ENCODE measurements at places on chromosomes 13 and 19.

GRCh38 chr19:38287604-38288003 is 16.4 kb upstream of the C19orf33 start:
- DNase-seq, result no peak

- no peak for DNase-seq
Observed at GRCh38 chr13:93740334-93740733, 513.7 kb downstream of the GPC6 start.

GRCh38 chr19:3500429-3501101 is at the start of gene DOHH:
TSS of gene DOHH (minus strand) at chr19:3500674. CDS start at chr19:3496814, 3,860 bp downstream.
- peak; percentile 93 for DNase-seq

- DNase-seq, result no peak
Observed at GRCh38 chr19:19227217-19227616, 15.5 kb downstream of the NCAN start.

- DNase-seq, result no peak
Observed at GRCh38 chr19:19542507-19542906, 4.4 kb downstream of the CILP2 start.

- DNase-seq, result no peak
Observed at GRCh38 chr13:102089177-102089576, 312.7 kb downstream of the FGF14 start.

DNA sequence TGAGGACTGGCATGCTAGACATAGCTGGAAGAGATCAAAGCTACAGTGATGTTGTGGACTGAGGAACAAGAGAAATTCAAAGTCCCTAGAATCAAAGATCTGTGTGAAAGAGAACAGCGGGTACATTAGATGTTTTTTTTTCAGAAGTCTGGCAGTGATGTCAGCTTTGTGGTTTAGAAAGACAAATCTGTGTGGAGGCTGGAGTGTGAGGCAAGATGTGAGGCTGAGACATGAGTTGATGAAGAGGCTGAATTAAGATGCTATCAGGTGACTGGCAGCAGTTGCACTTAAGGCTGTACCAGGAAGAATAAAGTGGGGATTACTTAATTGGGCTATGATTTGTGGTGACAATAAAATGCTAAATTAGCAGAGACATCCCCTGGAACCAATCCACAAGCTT is 46.5 kb downstream of the DNAJC3 start:
- DNase-seq, result no peak

DNA sequence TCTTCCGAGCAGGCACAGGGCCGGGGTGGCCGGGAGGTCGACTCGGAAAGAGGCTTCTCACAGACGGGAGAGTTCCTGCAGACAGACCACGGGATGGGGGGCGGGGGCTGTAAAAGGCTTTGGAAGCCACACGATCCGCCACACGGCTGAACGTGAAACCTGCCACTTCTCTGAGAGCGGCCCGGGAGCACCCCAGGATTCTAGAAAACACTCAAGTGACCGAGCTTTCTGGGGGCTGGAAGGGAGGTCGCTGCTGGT is 15.6 kb upstream of the SLC39A3 start:
- no peak for DNase-seq

DNA sequence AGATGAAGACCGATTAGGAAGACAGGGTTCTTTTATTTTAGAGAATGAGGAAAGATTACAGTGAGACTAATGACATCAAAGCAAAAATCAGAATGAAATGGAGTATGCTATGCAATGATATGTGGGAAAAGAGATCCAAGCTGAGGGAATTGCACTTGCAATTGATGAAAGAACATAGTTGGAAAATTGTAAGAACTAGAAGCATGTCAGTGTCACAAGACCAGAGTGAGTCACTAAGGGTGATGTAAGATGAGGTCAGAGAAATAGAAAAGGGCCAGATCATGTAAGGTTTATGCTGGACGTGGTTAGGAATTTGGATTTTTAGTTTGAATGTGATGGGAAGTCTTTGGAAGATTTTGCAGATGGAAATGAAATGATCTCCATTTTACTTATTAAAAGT is 1937.3 kb downstream of the OLFM4 start:
- DNase-seq, result no peak

GRCh38 chr19:53466726-53467484 is 628 bp upstream of the ZNF813 start:
- DNase-seq, result no peak

DNA sequence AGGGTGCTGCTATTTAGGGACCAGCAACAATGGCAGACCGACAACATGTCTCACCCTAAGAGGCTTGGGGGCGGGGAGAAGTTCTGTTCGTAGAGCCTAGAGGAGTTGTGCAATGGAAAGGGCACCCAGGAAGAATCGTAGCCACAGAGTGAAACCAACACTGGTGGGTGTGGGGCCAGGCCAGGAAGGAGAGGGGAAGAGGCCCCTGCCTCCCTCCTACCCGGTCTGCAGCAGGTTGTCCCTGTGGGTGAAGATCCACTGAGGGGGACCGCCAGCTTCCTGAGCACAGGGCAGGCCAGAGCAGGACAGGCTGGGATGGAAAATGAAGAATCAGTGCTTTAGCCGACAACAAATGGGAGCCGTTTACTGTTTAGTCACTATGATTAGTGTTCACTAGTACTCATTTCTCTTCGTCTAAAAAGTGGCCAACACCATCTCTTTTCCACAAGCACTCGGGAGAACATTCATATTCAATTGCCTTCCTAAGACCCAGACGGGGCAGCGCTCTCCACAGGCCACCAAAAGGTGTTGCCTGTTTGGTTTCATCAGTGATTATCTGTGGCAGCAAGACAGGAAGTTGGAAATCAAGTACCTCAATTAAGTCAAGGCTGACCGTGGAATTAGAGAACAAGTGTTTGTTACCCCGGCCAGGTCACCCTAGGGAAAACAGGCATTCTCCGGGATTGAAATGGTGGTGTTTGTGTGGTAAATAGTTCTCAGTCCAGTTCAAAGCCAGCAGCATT is 1.1 kb upstream of the ATP11A start:
- DNase-seq, result peak; percentile 39

DNA sequence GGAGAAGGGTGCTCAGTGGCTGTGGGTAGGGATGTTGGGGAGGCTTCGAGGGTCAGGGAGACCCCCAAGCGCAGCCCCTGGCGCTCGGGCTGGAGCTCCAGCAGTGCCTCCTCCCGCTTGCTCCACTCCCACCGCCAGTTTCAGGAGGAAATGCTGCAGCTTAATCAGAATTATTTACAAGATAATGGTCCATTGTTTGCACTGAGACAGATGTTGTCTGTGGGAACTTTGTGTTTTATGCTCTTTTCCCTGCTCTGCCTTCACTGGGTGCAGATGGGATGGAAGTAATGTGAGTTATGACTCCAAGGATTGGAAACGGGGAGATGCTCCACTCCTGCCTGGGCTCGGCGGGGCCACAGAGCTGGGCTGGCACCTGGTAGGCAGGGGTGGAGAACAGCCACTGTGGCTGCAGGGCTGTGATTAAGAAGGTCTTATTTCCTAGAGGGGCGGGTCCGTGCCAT is 192.4 kb downstream of the ZNF536 start:
- no peak for DNase-seq

- DNase-seq, result no peak
Observed at GRCh38 chr19:38861368-38861767, 11.6 kb upstream of the HNRNPL start.

DNA sequence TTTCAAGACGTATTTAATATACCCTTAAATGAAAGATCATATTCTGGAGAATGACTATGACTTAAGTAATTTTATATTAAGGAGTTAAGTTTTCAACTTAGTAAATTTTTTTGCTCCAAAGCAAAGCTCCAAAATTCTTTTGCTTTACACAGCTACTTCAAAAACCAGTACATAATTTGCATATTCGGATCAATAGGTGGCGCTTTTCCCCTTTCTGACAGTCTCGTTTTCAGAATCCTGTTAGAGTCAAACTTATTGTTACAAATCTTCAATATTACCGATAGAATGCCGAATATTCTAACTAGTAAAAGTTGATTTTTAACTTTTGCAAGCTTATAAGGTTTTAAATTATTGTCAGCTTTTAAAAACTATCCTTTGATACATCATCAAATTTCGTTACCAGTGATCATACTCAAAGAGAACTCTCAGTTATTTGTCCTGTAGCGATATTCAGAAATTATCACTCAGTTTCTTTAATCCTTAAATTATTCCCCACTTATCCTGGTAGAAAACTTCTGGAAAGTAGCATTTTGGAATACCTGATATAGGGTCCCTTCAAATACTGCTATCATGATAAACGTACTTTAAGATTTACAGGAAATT is 852.7 kb upstream of the KLHL1 start:
- no peak for DNase-seq

DNA sequence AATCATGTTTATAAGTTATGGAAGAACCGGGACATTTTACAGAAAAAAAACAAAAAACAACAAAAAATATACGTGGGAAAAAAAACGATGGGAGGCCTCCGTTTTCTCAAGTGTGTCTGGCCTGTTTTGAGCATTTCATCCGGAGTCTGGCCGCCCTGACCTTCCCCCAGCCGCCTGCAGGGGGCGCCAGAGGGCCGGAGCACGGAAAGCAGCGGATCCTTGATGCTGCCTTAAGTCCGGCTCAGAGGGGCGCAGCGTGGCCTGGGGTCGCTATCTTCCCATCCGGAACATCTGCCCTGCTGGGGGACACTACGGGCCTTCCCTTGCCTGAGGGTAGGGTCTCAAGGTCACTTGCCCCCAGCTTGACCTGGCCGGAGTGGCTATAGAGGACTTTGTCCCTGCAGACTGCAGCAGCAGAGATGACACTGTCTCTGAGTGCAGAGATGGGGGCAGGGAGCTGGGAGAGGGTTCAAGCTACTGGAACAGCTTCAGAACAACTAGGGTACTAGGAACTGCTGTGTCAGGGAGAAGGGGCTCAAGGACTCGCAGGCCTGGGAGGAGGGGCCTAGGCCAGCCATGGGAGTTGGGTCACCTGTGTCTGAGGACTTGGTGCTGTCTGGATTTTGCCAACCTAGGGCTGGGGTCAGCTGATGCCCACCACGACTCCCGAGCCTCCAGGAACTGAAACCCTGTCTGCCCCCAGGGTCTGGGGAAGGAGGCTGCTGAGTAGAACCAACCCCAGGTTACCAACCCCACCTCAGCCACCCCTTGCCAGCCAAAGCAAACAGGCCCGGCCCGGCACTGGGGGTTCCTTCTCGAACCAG is 1.8 kb upstream of the APOE start:
- DNase-seq, result peak; percentile 56

DNA sequence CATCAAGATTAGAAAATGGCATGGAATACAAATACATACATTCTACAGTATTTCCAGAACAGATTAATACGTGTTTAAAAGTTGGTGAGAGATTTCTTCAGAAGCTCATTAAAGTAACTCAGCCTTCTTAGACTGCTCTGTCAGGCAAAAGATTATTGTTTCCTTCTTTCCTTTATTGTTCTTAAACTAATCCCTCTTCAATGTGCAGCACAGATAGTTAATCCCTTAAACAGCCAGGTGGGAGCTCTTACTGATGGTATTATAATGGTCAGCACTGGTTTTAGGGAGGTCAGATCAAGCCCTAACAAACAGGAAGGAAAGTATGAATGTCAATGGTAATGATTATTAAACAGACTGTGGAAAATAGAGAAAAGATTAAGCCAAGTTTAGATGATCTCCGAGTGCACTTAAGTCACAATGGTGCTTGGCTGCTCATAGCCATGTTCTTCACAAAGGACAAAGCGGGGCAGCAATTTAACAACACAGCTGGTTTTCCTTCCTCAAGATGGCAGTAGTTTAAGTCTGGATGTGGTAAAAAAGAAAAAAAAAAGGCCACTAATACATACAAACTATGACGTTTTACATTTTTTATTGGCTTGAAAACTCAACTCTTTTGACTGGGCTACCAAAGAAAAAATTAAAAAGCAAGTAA is 992.6 kb downstream of the PCDH9 start:
- no peak for DNase-seq

- no peak for DNase-seq
Observed at GRCh38 chr13:105167385-105167784, 1368.1 kb downstream of the EFNB2 start.

DNA sequence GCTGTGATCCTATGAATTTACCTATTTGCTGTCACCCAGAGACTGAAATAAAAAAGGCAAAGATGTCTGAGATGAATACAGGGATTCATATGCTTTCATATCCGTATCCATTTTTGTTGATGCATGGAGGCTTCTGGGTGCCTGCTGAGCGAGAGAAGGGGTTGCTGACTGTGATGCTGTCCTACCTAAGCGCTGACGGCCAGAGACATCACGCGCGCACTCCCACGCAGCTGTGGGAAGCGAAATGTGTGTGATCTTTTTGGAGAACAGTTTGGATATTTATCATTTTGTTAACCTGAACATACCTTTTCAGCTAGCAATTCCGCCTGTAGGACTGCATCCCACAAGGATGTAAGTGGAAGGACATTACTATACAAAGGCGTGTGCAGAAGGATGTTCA is 23.9 kb downstream of the TSHZ3 start:
- no peak for DNase-seq

DNA sequence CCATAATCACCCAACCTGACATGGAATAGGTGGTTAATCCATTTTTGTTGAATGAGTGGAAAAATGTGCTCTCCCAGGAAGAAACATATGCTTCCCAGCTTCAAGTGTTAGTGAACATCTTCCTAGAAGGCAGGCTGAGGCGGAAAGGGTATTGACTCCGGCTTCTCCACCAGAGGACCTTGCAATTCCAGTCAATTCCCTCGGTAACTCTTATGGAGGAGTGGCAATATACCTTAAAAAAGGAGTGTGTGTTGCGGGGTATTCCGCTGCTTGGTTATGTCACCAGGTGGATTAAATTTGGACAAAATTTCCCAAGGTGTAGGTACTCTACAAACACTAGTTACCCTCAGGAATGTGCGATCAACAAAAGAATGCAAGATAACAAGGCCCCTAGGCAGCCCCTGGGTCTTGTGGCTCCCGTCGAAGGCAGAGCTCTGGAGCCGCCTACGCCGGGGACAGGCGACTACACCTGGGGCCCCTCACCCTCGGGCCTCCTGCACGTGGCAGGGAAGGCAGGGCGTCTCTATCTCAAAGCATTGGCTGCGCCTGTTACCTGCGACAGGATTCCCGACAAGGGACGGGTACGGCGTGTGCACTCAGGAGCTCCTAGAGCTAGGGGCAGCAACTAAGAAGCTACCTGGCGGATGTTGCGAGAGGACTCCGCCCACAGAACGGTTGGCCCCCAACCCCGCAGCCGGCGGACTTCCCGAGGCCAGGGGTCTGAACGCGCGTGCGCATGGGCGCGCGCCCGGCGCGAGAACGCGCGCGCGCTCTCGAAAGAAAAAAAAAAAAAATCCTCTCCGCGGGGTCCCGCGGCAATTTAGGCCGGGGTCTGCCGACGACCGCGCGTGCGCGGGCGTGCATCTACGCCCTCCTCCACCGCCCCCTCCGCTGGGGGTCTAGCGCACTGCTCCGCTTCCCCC is at the start of gene WDR87:
TSS of gene WDR87 (minus strand) at position 649 of the 923 bp plus-strand sequence. CDS start 8,355 bp downstream, outside the sequence.
- peak; percentile 45 for DNase-seq

GRCh38 chr13:103288114-103288513 is 221.9 kb upstream of the SLC10A2 start:
- no peak for DNase-seq

DNA sequence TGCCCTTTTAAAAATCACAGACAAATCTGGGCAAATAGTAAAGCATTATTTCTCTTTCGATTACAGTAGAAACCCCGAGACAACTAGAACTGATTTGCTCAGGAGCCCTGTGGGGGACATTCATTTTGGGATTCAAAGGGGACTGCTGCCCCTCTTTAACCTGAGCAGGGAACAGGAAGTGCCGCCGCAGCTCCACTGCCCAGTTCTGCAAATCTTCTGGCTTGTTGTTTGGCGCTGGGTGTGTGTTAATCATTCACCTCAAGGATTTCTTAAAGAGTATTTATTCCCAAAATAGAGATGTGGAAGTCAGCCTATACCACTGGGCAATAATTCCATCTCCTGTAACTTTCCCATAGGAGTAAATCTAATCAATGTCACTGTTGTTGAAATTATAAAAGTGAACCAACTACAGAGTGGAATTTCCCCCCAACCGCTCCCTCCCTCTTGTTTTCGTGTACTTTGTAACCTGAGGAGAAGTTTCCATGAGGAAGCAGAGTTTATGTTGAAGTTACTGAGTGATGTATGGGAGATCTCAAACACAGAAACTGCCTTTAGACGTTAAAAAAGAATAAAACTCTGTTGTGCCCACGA is 515.8 kb downstream of the KLF12 start:
- no peak for DNase-seq
